Activated naive CD4-positive, alpha-beta T cell treated with anti-CD3 and anti-CD28 coated beads, Interleukin-2, amount 50 U/mL, for 16 hours (primary cell): ENCODE measurements at places on chromosomes 2 and 18.

DNA sequence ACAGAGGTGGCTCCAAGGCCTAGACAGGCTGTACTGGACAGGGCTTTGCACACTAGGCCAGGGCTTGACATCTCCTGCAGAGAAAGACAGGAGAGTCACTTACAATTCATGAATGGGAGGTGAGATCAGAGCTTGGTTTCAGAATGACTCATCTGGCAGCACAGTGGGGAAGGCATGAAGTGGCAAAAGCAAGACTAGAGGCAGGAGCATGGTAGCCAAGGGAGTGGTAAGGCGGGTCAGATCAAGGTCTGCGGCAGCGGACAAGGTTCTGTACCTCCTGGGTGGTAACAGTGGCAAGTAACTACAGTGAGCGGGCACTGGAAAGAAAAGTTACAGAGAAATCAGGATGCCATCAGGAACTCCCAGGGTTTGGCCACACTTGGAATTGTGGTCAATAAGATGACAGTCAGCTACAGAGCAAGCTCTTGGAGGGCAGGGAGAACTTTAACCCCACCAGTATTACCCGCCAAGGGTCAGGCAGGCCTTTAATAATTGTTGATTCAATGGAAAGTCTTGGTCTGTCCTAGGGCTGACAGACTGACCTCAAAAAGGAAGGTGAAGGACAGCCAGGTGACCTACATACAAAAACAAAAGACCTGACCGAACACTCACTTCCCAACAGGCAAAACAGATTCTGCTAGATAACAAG lies 5.7 kb downstream of the MCFD2 start:
- peak; percentile 22 for DNase-seq

DNA sequence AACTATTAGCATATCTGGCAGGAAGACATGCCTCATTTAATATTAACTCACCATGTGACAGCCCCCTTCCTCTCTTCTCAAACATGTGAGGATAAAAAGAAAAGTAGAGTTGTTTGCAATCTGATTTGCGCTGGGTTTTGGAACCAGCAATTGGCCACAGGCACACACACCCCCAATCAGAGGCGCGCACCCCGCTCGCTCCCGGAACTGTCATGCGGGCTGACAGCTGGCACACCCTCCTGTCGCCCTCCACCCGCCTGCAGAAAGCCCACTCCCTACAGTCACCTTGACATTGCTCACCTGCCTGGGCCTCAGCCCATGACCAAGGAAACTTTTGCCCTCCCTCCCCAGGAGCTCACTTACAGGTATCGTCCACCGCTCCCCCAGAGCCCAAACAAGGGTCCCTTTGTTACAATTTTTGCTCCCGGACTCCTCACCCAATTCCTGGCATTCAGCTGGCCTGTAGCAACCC lies 1.1 kb downstream of the COBLL1 start:
- DNase-seq, result no peak

DNA sequence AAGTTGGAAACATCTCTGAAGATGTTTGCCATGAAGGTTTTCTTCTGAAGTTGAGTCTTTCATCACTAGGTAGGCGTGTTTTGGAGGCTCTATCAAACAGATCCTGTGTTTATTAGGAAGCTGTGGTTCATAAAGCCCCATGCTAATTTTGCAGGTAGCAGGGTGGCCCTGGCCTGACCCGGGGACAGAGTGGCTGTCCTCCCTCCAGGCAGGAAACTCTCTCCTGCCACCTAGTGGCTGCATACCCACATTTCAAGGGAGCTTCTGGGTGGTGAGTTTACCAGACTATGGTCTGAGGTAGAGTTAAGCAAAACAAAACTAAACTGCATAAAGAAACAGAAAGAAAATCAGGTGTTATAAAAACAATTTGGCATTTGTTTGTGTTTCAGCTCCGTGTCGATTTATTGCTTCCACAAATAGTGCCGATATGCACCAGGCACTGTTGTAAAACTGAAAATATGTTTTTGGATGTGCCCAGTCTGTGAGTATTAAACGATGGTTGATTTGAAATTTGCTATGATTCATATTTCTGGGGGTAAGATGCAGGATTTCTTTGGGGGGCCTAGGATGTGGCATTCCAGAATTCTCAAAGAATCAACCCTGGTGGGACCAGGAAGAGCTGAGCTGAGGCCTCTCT lies 26.0 kb upstream of the IL37 start:
- DNase-seq, result peak; percentile 69

DNA sequence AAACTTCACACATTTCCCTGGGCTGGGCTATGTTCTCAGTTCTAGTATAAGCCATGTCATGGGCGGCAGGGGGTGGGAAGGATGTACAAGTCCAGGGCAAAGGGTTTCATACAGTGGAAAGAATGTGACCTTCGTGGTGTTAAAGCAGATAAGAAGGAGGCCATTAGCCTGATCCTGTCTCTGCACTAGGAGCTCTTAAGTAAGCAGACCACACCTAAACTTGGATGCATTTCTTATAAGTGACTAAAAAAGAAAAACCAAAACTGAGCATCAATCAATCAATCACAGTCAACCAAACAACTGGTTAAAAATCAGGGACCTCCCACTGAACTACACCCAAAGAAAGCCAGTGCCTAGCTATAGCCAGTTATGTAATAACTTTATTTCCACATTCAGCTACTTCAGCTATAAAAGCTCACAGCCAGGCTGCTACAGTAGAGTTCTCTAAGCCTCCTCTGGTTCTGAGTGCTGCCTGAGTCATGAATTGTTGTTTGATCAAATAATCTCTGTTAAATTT lies 46.8 kb upstream of the RIOK3 start:
- DNase-seq, result no peak

DNA sequence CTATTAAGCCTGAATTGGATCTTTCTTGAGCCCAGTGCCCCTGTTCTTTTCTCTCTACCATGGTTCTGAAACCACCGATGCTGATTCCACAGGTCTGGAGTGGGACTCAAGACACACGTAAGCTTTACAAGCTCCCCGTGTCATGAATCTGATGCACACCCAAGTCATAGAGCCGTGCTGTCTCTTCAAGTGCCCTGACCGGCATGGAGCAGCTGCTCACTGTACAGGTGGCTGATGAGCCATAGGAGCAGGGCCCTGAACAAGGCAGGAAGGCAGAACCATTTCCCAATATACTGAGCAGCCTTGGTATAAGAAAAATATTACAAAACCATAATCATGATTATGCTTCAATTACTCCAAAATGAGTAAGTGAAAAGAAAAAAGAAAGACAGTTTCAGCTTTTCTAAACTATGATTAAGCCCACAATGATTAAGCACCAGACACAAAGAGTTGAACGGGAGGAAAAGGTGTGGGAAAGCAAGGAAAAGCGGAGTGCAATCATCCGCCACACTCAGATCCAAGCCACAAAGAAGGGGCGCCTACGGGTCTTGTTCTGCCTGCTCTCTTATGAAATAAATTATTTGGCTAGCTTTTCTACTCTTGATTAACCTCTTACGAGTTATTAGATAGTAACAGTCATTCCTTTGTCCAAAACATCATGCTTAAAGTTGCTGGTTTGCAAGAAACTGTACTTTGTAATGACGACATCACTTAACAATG lies 41.7 kb downstream of the NOL10 start:
- DNase-seq, result no peak
